Vagina (tissue), 2 donors: ENCODE measurements at places on chromosomes 16 and 17. TPM values are rescaled to one million over a fixed set of nuclear protein-coding genes. Genes with fewer than 3 reads are reported as not detected.

TAT gene
- not detected for total RNA-seq

CMIP gene
- total RNA-seq = 66.3 TPM

SGCA gene
- 2.2 TPM for total RNA-seq

HS3ST3A1 gene
- total RNA-seq = 8.6 TPM

AIPL1 gene
- total RNA-seq = not detected

C17orf107 gene
- 1.7 TPM for total RNA-seq

CLDN7 gene
- total RNA-seq = 75.9 TPM

CACNG1 gene
- not detected for total RNA-seq

CETP gene
- not detected for total RNA-seq
